Stimulated activated CD4-positive, alpha-beta T cell treated with anti-CD3 and anti-CD28 coated beads, Interleukin-2, amount 100 ng/mL, for 24 hours (primary cell): ENCODE measurements at places on chromosomes 3 and 15.

GRCh38 chr15:90059208-90059985, 42.9 kb downstream of the IDH2 start:
- DNase-seq = peak; percentile 86

- DNase-seq = no peak
Observed at GRCh38 chr3:98985431-98985830, 83.9 kb upstream of the DCBLD2 start.

GRCh38 chr15:93286446-93286845, 197.4 kb upstream of the RGMA start:
- DNase-seq = no peak

- no peak for DNase-seq
Observed at GRCh38 chr3:150739200-150739863, 23.6 kb downstream of the SIAH2 start.

DNA sequence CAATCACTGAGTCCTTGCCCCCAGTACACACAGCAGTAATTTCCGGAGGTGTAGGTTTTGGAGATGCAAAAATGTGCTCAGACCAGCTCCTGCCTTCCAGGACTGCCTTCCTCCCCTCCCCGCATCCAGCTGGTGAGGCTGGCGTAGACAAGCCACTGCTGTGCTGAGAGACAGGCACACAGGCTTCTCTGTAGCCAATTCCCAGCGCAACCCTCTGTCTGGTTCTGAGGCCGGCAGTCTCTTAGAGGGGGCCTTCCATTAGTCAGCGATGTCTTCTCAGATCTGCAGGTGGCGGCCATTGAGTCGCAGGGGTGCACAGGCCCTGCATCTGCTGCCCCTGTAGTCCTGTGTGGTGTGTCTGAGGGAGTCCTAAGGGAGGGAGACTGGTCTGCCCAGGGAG, 114.4 kb downstream of the DNAJB8 start:
- no peak for DNase-seq

DNA sequence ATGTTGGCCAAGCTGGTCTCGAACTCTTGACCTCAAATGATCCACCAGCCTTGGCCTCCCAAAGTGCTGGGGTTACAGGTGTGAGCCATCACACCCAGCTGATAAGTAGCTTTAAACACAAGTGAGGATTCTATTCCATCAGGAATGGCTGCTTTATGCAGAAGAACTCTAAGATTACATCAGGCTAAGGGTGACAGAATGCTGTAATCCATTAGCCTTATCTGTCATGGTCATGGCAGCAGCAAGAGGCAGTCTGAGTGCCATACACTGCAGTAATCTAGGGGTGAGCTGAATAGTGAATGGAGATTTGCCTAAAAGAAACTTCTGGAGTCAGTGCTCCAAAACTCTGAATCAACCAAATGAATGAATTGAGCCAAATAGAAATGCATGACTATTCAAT, 39.6 kb downstream of the LIPC start:
- no peak for DNase-seq

- no peak for DNase-seq
Observed at GRCh38 chr15:40555876-40556275, 9.0 kb downstream of the CCDC32 start.

GRCh38 chr3:42189736-42190135, 76.2 kb downstream of the CCK start:
- DNase-seq = no peak

DNA sequence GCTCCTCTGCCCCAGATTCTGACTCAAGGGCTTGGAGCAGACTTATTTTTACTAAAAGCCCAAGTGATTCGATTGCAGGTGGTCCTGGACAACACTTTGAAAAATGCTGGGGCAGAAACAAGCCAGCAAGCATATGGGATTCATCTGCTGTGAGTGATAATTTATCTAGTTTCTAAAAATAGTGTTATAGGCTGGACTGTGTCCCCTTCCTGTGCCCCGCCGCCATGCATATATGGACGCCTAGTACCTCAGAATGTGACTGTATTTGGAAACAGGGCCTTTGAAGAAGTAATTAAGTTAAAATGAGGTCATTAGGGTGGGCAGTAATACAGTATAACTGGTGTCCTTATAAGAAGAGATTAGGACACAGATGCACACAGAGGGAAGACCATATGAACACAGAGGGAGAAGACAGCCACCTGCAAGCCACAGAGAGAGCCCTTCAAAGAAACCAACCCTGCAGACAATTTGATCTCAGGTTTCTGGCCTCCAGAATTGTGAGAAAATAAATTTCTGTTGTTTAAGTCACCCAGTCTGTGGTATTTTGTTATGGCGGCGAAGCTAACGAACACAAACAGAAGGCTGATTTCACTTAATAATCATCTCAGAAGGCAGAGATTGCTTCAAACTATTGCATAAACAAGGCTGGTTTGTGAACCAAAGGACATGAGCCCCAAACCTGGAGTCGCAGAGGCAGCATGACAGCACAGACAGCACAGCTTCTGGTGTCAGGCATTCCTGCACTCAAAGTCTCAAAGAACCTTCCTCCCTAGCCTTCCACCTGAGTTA, 59.1 kb downstream of the CCNL1 start:
- no peak for DNase-seq

GRCh38 chr15:63530235-63530634, 25.8 kb downstream of the USP3 start:
- DNase-seq = peak; percentile 25

DNA sequence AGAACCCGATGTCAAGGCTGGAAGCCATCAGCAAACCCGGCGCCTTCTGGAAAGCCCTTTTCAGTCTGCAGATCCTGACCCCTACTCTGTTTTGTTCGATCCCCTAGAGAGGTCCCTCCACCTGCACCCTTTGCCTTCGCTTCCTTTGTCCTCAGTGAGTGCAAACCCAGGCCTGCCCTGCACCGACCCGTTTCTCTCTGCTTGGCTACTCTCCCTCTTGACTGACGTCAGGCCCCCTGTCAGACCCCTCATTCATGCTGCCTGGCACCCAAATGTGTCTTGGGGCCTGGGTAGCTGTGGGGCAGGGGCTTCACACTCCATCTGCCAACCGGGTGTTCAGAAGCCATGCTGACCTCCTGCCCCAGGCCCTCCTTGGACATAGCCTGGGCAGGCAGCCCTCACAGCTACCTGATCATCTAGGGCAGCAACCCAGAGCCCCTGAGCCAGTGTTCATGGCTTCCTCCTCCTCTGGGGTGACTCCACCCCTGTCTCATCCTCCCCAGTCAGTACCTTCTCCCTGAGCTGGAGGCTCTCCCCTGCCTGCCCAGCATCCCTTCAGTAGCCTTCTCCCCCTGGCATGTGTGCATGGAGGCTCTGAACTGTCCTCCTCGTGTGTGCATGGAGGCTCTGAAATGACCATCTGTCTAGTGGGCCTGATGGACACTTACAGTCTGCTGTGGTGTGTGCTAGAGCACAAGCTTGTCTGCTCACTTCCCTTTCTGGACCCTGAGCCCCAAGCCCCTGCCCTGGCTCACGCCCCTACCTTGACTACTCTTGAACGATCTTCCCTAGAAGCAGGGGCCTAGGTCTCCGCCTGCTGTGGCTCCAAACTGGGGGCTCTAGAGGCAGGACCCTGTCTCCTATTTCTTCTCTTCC, 69.4 kb downstream of the EXOG start:
- DNase-seq = no peak

DNA sequence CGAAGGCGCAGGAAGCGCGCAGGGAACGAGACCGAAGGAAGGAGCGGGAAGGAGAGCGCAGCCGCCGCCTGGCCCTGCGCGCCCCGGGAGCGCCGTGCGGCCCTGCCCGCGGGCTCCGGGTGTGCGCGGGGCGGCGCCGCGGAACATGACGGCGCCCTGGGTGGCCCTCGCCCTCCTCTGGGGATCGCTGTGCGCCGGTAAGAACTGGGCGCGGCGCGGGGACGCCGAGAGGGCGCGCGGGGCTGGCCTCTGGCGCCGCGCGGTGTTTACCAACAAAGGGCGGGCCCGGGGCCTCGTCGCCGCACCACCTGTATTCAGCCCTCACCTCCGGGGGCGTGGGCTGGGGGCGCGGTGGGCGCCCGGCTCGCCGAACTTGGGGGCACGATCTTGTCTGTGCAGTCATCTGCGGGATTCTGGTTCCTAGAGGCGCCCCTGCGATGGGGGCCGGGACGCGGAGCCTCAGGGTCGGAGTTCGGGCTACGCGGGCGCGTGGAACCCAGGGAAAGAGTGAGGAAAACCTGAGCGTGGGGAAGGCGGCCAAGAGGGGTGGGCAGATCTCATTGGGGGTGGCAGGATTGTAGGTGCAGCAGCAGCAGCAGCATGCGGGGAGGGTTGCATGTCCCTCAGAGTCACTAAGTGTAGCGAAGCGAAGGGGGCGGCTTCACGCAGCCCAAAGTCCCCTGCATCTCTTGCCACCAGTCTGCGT, 641 bp downstream of the ACVR2B start:
- DNase-seq = peak; percentile 34
